ENCODE measurements at places on chromosomes 2 and 18.
A peak's percentile ranks its signal among the peaks of the same experiment; 100 is the strongest.

- H3K27ac ChIP-seq = no peak overlapping the region
- H3K36me3 ChIP-seq = no peaks in the 10 kb centered on the region
- no peaks in the 10 kb centered on the region for H3K4me1 ChIP-seq
- no peak for DNase-seq
- no peaks in the 10 kb centered on the region for H3K27me3 ChIP-seq
These were observed 88.8 kb downstream of the STK39 start for GRCh38 chr2:168158586-168158985.

- H3K36me3 ChIP-seq = no peaks in the 10 kb centered on the region
- no peak overlapping the region for H3K4me3 ChIP-seq
- no peak overlapping the region for H3K27ac ChIP-seq
- DNase-seq = no peak
- no peaks in the 10 kb centered on the region for H3K4me1 ChIP-seq
These were observed 1537.7 kb downstream of the LRP1B start for GRCh38 chr2:140593132-140593531.

DNA sequence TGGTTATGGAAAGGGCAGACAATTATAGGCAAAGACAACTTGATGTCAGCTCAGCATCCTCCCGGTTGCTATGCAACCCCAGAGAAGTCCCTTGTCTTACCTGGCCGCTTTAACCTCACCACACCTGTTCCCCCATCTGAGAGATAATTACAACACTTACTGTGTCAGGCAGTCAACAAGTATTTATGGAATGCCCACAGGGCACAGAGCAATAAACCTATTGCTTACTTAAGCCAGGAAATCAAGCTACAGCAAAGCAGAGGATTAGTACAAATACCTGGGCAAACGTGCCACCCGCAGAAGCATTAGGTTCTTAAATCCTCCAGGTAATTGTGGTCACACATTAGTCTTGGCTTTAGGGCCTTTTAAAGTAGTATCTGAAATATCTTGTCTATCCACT, 320.4 kb upstream of the REV1 start:
- H3K4me1 ChIP-seq = no peaks in the 10 kb centered on the region
- H3K27ac ChIP-seq = no peak overlapping the region
- DNase-seq = no peak
- H3K4me3 ChIP-seq = no peak overlapping the region

- H3K4me3 ChIP-seq = no peak overlapping the region
- H3K36me3 ChIP-seq = no peaks in the 10 kb centered on the region
- no peak overlapping the region for H3K27ac ChIP-seq
- DNase-seq = no peak
- H3K4me1 ChIP-seq = peaks cover 8% of the 10 kb centered on the region
These were observed 19.0 kb downstream of the TWSG1 start for GRCh38 chr18:9353596-9353995.

DNA sequence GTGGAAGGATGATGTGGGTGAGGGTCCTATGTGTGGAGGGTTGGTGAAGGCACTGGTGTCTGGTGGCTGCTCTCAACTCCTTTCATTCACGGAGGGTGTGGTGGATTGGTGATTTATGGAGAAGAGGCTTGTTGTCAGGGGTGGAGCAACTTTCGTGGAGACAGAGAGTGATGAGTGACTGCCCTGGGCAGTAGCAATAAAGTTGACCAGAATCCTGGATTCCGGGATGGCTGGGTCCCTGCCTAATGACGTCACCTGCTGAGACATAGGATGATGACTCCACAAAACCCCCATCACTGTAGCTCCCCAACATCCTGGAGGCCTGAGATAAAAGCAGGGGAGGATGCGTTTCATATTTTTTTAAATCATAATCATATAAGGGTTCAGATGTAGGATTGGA, 193.0 kb downstream of the ACKR3 start:
- H3K36me3 ChIP-seq = no peaks in the 10 kb centered on the region
- H3K4me3 ChIP-seq = no peak overlapping the region
- no peaks in the 10 kb centered on the region for H3K27me3 ChIP-seq
- no peak for DNase-seq
- no peaks in the 10 kb centered on the region for H3K4me1 ChIP-seq

GRCh38 chr18:22930089-22930713, 2.9 kb upstream of the RBBP8 start:
- peak; percentile 72 for DNase-seq
- no peaks in the 10 kb centered on the region for H3K27me3 ChIP-seq
- no peaks in the 10 kb centered on the region for H3K4me1 ChIP-seq
- H3K27ac ChIP-seq = no peak overlapping the region
- H3K36me3 ChIP-seq = no peaks in the 10 kb centered on the region
- H3K4me3 ChIP-seq = no peak overlapping the region

DNA sequence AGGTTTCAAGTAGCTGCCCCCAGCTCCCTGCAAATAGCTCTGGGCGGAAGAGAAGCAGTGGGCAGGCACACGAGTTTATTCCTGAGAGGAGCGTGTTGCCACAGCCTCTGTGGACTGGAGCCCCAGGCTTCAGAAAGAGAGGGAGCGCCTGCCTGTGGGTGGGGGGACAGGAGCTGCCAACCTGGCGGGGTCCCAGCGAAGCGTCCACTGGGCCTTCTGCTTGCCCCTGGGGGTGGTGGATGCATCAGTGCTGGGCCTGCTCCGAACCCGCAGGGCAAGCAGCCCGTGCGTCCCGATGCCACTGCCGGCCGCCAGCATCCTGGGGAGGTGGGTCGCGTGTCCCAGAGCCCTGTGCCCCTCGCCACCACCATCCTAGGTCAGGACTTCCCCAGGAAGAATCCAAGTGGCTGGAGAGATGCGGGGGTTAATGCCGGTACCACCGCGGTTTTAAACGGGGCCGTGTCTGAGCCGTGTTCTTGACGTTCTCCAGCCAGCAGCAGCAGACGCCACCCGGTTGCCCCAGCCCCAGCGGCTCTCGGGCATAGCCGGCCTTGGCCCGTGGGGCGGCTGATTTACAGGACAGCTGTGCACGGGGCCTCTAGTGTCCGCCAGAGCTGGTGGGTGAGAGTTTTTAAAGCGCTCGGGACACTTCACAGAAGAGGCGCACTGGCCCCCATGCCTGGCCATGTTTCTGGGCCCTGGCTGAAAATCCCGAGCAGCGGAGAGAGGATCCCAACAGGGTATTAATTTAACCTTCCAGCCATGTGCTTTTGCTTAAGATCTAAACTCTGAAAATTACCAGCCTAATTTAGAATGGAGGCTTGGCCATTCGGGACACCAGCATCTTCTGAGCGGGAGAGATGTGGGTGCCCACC, 84.7 kb downstream of the NFATC1 start:
- no peak overlapping the region for H3K27ac ChIP-seq
- peak; percentile 13 for DNase-seq
- H3K27me3 ChIP-seq = no peaks in the 10 kb centered on the region
- H3K4me3 ChIP-seq = no peak overlapping the region
- H3K36me3 ChIP-seq = no peaks in the 10 kb centered on the region

DNA sequence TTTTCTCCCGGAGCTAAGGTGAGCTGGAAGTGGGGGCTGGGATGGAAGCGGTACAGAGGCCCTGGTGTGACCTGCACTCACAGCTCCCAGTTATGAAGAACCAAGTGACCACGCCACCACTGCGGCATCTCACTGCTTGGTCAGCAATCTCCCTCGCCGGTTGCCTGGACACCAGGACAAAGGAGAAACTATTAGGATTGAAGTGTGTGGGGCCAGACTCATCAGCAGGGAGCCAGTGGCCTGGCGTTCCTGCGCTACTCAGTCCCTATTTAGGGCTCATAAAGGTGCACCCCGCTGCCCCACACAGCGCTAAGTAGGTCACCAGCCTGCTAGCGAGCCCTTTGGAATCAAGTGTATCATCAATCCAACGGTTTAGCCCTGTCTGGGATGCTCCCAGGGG, 82.9 kb downstream of the ZCCHC2 start:
- no peak overlapping the region for H3K27ac ChIP-seq
- no peaks in the 10 kb centered on the region for H3K27me3 ChIP-seq
- H3K4me3 ChIP-seq = no peak overlapping the region
- H3K4me1 ChIP-seq = no peaks in the 10 kb centered on the region
- DNase-seq = no peak
- H3K36me3 ChIP-seq = no peaks in the 10 kb centered on the region

- no peaks in the 10 kb centered on the region for H3K36me3 ChIP-seq
- no peak for DNase-seq
- no peak overlapping the region for H3K27ac ChIP-seq
- peaks cover 13% of the 10 kb centered on the region for H3K4me1 ChIP-seq
- H3K27me3 ChIP-seq = no peaks in the 10 kb centered on the region
These were observed 44.1 kb upstream of the EPAS1 start for GRCh38 chr2:46252891-46253659.

DNA sequence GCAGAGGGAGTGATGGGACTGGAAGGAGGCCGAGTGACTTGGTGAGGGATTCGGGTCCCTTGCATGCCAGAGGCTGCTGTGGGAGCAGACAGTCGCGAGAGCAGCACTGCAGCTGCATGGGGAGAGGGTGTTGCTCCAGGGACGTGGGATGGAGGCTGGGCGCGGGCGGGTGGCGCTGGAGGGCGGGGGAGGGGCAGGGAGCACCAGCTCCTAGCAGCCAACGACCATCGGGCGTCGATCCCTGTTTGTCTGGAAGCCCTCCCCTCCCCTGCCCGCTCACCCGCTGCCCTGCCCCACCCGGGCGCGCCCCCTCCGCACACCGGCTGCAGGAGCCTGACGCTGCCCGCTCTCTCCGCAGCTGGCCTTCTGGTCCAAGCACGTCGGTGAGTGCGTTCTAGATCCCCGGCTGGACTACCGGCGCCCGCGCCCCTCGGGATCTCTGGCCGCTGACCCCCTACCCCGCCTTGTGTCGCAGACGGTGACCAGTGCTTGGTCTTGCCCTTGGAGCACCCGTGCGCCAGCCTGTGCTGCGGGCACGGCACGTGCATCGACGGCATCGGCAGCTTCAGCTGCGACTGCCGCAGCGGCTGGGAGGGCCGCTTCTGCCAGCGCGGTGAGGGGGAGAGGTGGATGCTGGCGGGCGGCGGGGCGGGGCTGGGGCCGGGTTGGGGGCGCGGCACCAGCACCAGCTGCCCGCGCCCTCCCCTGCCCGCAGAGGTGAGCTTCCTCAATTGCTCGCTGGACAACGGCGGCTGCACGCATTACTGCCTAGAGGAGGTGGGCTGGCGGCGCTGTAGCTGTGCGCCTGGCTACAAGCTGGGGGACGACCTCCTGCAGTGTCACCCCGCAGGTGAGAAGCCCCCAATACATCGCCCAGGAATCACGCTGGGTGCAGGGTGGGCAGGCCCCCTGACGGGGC, 4.6 kb downstream of the PROC start:
- H3K4me3 ChIP-seq = peak overlapping the region; percentile 48
- no peak for DNase-seq
- no peak overlapping the region for H3K27ac ChIP-seq
- H3K27me3 ChIP-seq = peaks cover 17% of the 10 kb centered on the region
- H3K4me1 ChIP-seq = peaks cover 8% of the 10 kb centered on the region

DNA sequence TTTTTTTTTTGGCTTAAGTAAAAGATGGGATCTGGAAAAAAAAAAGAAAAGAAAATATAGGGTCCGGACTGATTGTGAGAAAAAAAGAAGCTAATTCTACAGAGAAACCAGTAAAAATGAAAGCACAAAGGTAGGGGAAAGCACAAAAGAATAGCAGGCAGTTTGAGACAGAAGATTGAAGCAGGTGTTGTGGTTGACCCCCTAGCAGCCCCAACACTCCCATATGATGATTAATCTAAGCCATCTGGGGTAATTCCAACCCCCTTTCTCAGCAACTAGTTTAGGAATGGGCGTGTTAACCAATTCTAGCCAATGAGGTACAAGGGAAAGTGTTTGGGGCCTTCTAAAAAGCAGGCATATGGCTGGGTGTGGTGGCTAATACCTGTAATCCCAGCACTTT, 77.0 kb downstream of the MBD2 start:
- H3K27me3 ChIP-seq = no peaks in the 10 kb centered on the region
- no peak for DNase-seq
- no peak overlapping the region for H3K4me3 ChIP-seq
- H3K36me3 ChIP-seq = no peaks in the 10 kb centered on the region
- H3K27ac ChIP-seq = no peak overlapping the region

- H3K4me1 ChIP-seq = peaks cover 40% of the 10 kb centered on the region
- H3K27me3 ChIP-seq = no peaks in the 10 kb centered on the region
- peak overlapping the region; percentile 81 for H3K27ac ChIP-seq
- no peaks in the 10 kb centered on the region for H3K36me3 ChIP-seq
These were observed 71.7 kb downstream of the PTRHD1 start for GRCh38 chr2:24721470-24721869.

DNA sequence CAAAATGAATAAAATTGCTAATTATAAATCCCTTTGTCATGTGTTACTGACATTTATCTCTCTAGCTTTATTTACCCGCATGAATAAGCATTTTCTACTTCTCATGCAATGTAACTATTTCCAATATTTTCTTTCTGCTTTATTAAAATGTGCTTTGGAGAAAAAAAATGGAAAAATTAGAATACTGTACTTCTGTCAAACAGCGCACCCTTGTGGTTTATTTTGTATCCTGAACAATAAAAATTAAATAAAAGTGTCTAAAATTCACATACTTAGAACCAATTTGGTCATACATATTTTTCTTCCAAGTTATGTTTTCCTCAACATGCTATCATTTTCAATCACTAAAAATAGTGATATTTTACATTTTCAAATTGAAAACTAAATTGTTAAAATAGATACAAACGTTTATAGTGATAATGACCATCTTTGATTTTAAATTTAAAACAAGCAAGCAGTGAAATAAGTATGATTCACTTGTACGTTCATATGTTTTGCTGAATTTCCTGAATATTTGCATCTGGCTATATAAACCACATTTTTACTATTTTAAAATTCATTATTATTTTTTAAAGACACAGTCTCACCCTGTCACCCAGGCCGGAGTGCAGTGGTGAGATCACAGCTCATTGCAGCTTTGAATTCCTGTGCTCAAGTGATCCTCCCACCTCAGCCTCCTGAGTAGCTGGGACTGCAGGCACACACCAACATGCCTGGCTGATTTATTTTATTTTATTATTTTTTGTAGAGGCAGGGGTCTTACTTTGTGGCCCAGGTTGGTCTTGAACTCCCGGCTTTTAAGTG, 95.9 kb upstream of the GRB14 start:
- no peaks in the 10 kb centered on the region for H3K4me1 ChIP-seq
- H3K36me3 ChIP-seq = no peaks in the 10 kb centered on the region
- no peaks in the 10 kb centered on the region for H3K27me3 ChIP-seq
- no peak overlapping the region for H3K4me3 ChIP-seq
- no peak for DNase-seq

- DNase-seq = no peak
- H3K4me1 ChIP-seq = no peaks in the 10 kb centered on the region
- no peak overlapping the region for H3K27ac ChIP-seq
- no peaks in the 10 kb centered on the region for H3K36me3 ChIP-seq
These were observed 110.3 kb upstream of the ODC1 start for GRCh38 chr2:10558281-10559030.

- H3K4me1 ChIP-seq = no peaks in the 10 kb centered on the region
- DNase-seq = no peak
- H3K4me3 ChIP-seq = no peak overlapping the region
These were observed 558.4 kb downstream of the SLC4A3 start for GRCh38 chr2:220185766-220186305.

- DNase-seq = no peak
- no peaks in the 10 kb centered on the region for H3K4me1 ChIP-seq
- H3K27ac ChIP-seq = no peak overlapping the region
- H3K36me3 ChIP-seq = no peaks in the 10 kb centered on the region
- no peak overlapping the region for H3K4me3 ChIP-seq
- no peaks in the 10 kb centered on the region for H3K27me3 ChIP-seq
These were observed 14.4 kb upstream of the BBS5 start for GRCh38 chr2:169464882-169465281.
